GM04504 (cell line): ENCODE measurements at places on chromosomes 5 and 9.

- no peak for DNase-seq
These were observed 475.2 kb upstream of the BRINP1 start for GRCh38 chr9:119844431-119844830.

DNA sequence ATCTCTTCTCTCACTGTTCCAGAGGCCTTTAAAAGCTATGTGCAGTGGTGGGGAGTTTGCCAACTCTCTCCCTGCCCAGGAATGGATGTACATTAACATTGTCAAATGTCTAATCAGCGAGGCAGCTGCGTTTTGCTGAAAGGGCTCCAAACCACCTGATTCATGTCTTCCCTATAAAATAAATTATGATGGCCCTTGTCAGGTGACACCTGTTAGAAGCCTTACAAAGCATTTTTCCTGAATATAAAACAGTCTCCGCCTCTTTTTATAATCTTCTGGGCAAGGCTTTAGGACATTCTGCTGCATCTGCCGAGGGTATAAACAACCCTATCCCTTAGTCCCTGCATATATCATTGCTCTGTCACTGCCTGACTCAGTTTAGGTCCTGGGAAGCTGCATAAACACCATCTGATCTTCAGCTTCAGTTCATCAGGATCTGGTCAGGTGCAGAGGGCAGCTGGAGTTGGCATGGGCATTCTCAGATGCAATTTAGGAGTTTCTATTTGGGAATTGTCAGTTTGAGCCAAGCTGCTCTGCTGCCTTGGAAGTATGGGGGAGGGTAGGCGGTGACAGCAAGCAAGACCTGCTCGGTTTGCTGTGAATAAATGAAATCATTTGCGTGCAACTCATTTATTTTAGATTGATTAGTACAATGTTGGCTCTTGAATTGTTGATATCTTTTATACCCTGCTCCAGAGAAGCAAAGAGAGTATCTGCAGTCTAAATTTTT, 103.5 kb downstream of the ACER2 start:
- DNase-seq: no peak

GRCh38 chr5:119301906-119302305, 53.9 kb upstream of the TNFAIP8 start:
- DNase-seq: no peak

DNA sequence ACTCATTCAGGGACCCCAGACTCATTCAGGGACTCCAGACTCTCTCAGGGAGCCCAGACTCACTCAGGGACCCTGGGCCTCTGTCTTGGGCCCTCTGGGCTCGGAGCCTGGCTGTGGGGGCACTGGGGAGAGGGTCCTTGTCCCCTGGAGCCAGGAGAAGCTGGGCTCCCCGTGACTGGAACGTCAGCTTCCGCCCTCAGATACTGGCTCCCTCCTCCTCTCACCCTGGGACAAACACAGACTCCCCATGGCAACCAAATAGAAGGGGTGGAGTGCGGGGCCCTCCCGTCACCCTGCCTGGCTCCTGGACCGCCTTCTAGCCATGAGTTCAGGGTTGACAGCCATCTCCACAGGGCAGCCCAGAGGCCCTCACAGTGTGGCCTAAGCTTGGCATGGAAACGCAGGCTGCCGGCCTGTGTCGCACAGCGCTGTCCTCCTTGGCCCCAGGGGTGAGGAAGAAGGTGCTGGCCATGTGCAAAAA, 27.6 kb downstream of the ZDHHC11B start:
- DNase-seq: no peak

- DNase-seq: no peak
These were observed 7.9 kb upstream of the NEUROG1 start for GRCh38 chr5:135543485-135544304.

- DNase-seq: no peak
These were observed 34.8 kb downstream of the THBS4 start for GRCh38 chr5:80069918-80070318.

GRCh38 chr9:69141851-69142250, 32.2 kb upstream of the TJP2 start:
- no peak for DNase-seq
